ENCODE measurements at places on chromosomes 7 and 10.

GRCh38 chr7:100944138-100944537 is 5.2 kb upstream of the MUC3A start:
- DNase-seq = no peak

DNA sequence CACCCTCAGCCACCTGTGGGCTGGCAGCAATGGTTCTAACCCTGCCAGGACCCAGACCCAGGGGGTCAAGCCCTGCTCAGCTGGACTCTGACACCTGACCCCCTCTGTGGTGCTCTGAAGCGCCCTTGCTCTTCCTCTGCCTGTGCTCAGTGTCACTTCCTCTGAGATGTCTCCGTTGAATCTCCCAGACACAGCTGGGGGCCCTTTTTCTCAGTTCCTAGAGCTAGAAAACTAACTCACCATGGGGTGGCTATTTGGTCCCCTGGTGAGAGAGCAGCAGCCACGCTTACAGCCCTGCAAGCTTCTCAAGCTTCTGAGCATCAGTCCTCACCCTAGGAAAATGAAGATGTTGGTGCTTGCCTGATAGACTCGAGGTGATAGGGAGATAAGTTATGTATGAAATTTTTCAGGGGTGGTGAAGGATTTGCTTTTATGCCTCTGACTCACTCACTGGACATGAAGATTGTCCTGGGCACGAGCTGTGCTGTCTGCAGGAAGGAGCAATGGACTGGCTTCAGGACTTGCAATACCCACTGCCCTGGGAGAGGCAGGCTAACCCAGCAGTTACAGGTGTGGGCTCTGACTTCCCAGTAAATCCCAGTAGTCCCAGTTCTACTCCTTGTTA is 29.6 kb downstream of the COL13A1 start:
- no peak for DNase-seq

- DNase-seq = no peak
Observed at GRCh38 chr7:79241288-79242060, 212.0 kb downstream of the MAGI2 start.

- no peak for DNase-seq
Observed at GRCh38 chr10:12645449-12645848, 296.1 kb downstream of the CAMK1D start.

DNA sequence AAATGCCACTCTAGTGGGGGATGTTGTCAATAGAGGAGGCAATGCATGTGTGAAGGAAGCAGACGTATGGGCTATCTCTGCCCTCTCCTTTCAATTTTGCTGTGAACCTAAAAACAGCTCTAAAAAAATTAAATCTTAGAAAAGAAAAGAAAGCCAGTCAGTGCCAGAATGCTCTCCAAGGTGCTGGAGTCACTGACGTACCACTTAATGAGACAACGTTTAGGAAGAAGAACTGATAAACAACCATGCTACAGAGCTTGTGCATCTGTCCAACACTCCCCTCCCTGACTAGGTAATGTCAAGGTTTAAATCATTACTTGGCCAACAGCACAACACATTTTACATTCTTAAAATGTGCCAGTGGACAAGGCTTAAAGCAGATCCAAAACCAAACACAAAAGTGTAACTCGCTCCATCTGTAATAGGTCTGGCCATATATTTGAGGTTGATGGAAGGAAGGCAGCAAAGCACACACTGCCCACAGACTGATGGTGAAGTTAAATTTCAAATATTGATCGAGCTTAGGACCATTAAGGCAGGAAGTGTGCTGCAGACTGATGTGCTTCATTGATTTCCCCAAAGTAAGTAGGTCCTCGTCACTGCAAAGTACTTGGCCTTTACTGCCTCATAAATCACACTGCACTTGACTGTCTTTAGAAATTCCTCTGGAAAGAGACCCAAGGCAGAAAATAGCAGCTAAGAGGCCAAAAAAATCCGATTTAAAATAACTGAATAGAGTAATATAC is 15.5 kb downstream of the ARMH3 start:
- no peak for DNase-seq

GRCh38 chr10:82211346-82211745 is 336.4 kb downstream of the NRG3 start:
- DNase-seq = no peak

- DNase-seq = no peak
Observed at GRCh38 chr10:27190508-27190907, 35.4 kb downstream of the MASTL start.

DNA sequence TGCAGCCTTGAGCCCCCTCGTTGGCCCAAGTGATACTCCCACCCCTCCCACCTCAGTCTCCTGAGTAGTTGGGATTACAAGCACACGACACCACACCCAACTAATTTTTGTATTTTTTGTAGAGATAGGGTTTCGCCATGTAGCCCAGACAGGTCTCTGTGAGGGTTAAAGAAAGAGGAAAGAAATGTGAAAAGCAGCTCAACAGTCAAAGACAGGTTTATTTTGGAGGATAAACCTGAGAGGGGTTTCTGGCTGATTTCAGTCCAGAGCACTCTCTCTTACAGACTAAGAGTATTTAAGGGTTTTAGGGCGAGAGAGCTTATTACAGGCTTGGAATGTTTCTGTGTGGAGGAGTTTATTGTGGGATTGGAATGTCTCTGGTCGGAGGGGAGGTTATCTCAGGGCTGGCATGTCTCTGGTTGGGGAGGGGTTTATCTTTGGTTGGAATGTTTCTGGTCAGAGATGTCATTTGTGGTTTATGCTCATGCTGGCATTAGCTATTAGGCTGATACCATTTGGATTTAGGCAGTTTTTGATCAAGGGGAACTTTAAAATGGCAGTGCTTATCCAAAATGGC is 26.1 kb upstream of the SNX10 start:
- DNase-seq = no peak

All from activated naive CD8-positive, alpha-beta T cell treated with anti-CD3 and anti-CD28 coated beads for 36 hours (primary cell).